ENCODE measurements at places on chromosomes 7 and 10. TPM values are rescaled to one million over a fixed set of nuclear protein-coding genes. Genes with fewer than 3 reads are reported as not detected.
A peak's percentile ranks its signal among the peaks of the same experiment; 100 is the strongest.

GRCh38 chr7:25260862-25261494 lies 32.7 kb upstream of the NPVF start:
- DNase-seq = no peak

- peak; percentile 86 for DNase-seq
Measured at GRCh38 chr10:87861566-87861952, 1.8 kb downstream of the KLLN start.

GRCh38 chr7:144787127-144787526 lies 48.7 kb downstream of the TPK1 start:
- DNase-seq = no peak

GRCh38 chr7:136528329-136528728 lies 340.1 kb upstream of the CHRM2 start:
- DNase-seq = no peak

- no peak for DNase-seq
Measured at GRCh38 chr7:67496589-67496988, 500.0 kb downstream of the TYW1 start.

DNA sequence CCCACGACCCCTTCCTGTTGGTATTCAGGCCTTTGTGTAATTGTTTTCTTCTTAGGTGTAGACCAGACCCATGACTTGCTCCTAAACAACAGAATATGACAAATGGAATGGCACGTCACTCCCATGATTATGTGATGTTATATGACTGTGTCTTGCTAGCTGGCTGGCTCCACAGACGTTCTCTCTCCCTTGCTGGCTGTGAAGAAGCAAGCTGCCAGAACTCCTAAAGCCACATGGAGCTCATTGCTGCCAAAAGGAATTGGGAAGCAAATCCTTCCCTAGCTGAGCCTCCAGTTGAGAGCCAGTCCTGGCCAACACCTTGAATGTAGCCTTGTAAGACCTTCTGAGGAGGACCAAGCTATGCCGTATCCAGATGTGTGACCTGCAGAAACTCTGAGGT lies 74.2 kb downstream of the RAB18 start:
- no peak for DNase-seq

DNA sequence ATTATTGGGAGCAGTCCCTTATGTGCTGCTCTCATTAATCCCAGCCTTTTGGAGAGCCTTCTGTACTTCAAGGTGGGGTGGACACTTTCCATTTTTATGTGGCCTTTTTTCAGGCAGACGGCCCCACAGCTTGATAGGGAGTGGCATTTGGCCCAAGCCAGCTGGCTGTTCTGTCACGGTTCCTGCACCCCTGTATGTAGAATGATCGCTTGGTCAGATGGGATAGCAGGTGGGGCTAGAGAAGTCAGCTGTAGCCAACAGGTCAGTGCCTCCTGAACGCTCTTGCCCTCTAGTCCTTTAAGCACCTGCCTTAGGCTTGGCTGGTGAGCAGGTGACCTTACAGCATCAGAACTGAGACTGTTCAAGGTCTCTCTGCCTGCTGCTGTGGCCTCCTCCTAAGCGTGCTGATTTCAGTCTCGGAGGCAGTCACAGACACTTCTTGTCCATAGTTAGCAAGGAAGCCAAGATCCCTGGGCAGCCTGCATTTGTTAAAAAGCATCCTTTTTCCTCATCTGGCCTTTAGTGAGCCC lies 95.3 kb downstream of the LRRC4 start:
- DNase-seq = no peak

- no peak for DNase-seq
Measured at GRCh38 chr7:40899151-40899550, 764.3 kb downstream of the SUGCT start.

- DNase-seq = no peak
Measured at GRCh38 chr7:89002981-89003956, 207.7 kb upstream of the TEX47 start.

The ASCC1 gene
- 23.3 TPM for total RNA-seq

The ARHGAP22 gene
- total RNA-seq = 19.1 TPM

The LRIT2 gene
- total RNA-seq = not detected

The SFRP5 gene
- 3.7 TPM for total RNA-seq

The DDC gene
- total RNA-seq = not detected

The MINPP1 gene
- total RNA-seq = 10.2 TPM

The PTF1A gene
- not detected for total RNA-seq
